ENCODE measurements at places on chromosomes 16 and 17.

DNA sequence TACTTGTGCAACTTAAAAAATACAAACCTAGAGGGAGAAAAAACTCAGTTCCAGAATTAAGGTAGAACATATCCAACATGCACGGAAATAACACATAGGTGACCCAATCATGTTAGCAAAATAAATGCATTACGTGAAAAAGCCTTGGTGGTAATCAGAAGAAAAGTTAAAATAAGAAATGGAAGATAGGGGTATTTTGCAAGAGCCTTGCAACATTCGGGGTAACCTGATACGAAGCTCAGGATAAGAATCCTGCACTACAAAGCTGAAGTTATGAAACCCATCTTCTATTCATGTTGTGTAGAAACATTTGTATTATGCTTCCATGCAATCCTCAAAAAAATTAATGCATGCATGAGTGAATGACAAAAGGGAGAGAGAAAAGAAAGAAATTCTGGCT lies 33.1 kb downstream of the CHCT1 start:
- DNase-seq: no peak

DNA sequence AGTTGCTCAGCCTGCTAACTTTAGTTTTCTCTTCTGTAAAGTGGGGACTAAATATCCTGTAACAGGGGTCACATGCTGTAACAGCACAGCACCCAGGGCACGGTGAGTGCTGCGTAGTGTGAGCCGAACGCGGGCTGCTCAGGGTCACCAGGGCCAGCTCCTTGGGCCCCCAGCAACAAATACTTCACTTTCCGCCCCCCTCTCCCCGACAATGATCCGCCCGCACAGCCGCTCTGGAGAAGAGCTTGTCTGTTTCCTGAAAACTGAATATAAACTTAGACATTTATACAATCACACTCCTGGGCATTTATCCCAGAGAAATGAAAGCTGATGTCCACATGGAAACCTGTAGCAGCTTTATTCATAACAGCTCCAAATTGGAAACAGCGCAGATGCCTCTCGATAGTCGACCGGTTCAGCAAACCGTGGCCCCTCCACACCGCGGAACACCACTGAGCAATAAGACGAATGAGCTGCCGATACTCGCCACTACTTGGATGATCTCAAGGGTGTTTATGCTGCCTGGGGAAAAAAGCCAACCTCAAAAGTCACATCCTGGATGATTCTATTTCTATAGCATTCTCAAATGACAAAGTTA lies 267.2 kb downstream of the PARN start:
- no peak for DNase-seq

DNA sequence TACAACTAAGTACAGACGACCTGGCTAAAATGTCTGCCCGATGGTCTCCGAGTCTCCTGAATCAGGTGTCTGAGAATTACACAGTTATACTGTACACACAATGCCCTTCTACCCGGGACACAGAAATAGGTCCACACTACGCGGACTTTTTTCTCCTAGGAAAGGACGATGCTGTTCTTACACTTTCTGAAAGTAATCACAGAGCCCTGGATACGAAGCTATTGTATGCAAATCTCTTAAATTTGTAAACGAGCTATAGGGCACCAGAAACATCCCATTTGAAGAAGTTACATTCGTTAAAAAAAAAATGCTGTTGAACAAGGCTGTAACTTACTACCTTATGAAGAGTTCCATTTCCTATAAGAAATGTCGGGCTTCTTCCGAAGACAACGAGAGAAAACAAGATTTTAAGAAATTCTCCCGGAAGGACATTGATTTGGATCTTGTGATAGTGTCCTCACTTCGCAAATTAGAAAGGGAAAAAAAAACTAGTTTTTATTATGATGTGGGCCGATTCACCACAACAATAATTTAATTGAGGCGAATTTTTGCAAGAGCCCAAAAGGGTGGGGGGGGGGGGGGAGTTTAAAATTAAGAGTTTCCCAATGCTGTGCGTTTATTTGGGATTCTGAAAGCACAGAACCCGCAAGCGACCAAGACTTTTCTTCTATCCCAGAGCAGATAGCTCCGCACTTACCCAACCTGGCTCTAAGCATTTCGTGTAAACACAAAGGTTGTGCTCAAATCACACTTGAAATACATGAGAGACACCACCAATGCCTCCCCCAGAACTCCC lies 1.5 kb upstream of the SOX9 start:
- no peak for DNase-seq

DNA sequence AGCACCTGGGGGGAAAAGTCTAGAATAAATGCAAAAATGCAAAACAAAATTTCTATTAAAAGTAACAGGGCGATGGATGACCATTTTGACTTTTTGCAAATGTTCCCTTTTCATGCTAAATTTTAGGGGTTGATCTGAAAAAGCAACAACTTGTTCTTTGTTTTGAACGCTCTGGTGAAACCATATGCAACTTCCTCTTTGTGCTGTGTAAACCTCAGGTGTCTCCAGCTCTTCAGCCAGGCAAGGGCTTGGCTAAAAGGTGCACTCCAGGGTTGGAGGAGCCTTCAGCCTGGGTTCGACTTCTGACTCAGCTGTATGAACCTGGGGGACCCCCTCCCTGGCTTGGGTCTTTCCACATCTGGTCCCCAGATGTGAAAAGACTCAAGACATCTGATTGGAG lies 9.5 kb downstream of the IRF8 start:
- DNase-seq: no peak

DNA sequence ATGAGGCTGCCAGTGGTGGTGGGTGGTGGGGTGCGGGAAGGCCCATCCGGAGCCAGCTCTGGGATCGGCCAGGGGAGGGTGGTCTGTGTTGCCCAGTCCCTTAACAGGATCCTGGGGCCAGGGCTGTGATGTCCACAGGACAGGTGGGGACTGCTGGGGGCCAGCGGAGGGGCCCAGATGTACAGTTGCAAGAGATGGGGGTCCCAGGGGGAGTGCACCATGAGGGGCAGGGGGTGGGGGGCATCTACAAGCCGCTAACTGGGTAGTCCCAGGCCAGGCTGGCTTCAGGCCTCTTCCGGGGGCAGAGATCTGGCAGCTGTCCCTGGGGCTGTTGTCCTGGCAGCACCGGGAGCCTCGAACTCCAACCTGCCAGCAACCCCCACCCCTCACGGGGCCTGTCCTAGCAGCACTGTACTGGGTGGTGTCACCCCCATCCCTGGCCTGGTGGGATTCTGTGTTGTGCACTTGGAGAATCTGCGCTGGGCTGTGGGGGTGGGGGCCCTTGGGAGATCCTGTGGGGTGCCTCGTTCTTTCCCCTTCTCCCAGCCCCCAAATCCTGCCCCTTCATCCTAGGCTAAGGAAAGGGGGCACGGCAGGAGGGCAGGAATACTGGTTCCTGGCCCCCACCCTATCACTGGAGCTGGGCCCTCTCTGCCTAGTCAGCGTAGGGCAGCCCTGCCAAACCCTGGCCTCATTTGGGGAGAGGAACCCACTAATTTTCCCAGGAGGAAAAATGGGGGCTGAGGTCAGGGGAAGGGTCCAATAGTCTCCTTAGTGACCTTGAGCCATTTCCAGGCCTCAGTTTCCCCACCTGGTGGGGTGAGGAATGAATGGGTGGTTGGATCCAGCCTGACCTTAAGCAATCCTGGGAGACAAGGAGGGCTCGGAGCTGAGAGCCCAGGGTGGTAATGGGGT lies 1.4 kb downstream of the MTSS2 start:
- DNase-seq: no peak

DNA sequence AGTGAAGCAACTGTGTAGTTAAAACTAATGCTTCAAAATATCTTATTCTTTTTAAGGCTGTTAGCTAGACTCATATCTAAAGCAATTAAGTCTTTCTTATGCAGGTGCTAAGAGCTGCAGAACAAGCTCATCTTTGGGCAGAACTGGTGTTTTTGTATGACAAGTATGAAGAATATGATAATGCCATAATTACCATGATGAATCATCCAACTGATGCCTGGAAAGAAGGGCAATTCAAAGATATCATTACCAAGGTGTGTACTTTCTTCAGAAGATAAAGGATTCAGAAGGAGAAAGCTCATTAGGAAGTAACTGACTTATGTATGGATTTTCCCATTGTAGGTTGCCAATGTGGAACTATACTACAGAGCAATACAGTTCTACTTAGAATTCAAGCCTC lies 23.9 kb downstream of the PTRH2 start:
- DNase-seq: no peak

All from inflammatory macrophage treated with lipopolysaccharide for 1 hour (primary cell).